Skin of body (tissue), 3 donors: ENCODE measurements at places on chromosomes 5 and 9. TPM values are rescaled to one million over a fixed set of nuclear protein-coding genes. Genes with fewer than 3 reads are reported as not detected.

ZDHHC11B gene
- 0.89 TPM for total RNA-seq

FOXD4L6 gene
- total RNA-seq = not detected

PRDM9 gene
- total RNA-seq = not detected

GRCh38 chr5:131382407-131383395 is 118.8 kb downstream of the CDC42SE2 start:
- no peak for DNase-seq

GRCh38 chr9:75851917-75852316 is 38.6 kb upstream of the PCSK5 start:
- DNase-seq = no peak

DNA sequence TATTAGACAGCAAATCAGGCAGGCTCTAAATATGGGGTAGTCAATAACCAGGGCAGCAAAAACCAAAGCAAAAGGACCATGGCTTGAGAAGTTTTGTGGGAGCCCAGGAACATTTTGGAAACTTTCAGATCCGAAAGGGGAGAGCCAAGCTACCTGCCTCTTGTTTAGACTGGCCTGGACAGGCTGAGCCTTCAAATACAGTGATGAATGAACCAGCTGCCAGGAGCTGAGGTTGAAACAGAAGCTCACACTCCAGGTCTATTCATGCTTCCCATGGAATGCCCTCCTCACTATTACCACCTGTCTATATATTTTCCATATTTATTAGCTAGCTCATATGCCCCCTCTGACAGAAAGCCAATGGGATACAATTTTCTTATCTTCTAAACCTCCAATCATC is 150.8 kb upstream of the SLC44A1 start:
- DNase-seq = no peak

- no peak for DNase-seq
Observed at GRCh38 chr9:133162861-133163503, 732 bp downstream of the GBGT1 start.
